ENCODE measurements at places on chromosomes 16 and 17. TPM values are rescaled to one million over a fixed set of nuclear protein-coding genes. Genes with fewer than 3 reads are reported as not detected.
A peak's percentile ranks its signal among the peaks of the same experiment; 100 is the strongest.

DNA sequence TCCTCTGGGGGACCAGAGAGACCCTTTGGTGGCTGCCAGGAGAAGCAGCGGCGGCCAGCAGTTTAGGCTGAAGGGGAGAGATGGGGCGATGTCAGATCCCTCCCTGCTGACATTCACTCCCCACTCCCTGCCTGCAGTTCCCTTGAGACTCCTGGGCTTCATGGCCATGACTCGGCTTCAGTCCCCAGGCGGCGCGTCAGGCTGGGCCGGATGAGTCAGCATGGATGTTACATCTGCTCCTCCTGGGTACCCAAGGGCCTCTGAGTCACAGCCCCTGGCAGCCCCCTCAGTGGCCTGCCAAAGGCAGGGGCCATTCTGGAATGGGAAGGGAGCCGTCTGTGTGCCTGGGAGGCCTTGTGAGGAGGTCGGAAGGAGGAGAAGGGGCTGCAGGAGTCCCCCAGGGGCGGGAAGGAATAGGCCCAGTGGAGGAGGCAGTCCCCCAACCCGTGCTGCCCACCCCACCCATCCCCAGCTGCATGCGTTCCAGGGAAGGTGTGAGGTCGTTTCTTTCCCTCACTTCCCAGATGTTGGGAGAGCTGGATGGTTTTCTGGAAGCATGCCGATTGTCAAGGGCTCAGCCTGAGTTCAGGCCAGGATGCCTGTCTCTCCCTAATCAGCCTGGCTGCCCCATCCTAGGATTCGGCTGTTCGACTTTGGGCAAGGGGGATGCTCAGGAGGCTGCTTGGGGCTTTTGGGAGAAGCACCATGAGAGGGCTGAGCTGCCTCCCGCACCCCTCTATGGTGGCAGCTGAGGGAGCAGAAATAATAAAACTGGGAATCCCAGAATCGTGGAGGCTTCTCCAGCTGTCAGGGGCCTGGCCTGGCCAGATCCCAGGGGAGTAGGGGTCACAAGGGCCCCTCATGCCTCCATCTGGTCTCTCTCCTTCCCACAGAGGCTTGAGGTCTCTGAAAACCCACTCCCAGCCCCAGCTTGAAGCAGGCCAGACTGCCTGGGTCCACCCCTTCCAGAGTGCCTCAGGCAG lies 9.7 kb downstream of the RHBDL3 start:
- no peak for DNase-seq

DNA sequence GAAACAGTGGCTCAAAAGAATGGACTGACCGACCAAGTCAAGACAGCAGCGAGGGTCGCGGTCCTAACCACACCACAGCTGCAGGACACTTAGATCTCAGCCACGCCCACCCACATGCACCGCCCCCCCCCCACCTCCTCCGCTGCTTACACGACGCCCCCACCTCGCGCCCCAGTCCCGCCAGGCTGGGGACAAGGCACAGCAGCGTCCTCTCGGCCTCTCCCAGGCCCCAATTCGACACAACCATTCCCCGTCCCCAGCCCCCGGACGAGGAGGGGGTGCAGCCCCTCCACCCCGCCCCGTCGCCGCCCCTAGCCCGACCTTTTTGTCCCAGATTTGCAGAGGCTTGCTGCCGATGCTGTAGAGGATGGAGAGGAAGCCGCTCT lies 477 bp downstream of the CFAP20 start:
- DNase-seq: peak; percentile 59

GRCh38 chr16:22188595-22189442 lies 17.3 kb upstream of the EEF2K start:
- DNase-seq: peak; percentile 86

GRCh38 chr17:1754430-1755112 lies 7.3 kb upstream of the SERPINF1 start:
- no peak for DNase-seq

DNA sequence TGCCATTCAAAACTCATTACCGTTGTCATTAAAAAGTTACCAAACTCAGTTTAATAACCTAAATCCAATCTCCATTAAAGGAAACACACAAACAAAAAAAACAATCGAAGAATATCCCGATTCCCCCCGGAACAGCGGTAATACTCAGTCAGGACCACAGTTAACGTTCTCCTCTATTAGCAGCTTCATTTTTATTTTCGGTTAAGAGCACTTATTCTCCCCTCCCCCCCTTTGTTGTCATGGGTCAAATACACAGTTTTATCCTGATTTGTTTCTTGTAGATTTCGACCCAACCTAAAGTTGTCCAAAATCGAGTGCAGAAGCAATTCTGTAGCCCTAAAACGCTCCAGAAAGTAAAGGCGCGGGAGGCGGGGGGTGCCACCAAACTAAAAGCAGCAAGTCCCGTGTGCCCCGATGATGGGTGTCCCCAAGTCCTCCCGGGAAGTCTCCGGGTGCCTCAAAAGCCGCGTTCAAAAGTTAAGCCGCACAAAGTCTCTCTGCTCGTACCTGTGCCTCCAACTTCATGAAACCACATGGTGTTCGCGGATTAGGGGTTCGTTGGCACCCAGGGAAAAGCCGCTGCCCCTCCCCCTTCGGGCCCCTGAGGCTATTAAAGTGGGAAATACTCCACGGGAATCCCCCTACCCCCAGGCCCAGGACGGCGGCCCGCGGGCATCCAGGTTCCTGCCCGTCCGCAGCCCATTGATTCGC lies 996 bp downstream of the SUMO2 start:
- peak; percentile 24 for DNase-seq

Gene MT4
- total RNA-seq: not detected

Gene ALDH3A1
- total RNA-seq: 17.1 TPM
